Hepatocyte (in vitro differentiated cells): ENCODE measurements at places on chromosomes 5 and 9. TPM values are rescaled to one million over a fixed set of nuclear protein-coding genes. Genes with fewer than 3 reads are reported as not detected.

DNA sequence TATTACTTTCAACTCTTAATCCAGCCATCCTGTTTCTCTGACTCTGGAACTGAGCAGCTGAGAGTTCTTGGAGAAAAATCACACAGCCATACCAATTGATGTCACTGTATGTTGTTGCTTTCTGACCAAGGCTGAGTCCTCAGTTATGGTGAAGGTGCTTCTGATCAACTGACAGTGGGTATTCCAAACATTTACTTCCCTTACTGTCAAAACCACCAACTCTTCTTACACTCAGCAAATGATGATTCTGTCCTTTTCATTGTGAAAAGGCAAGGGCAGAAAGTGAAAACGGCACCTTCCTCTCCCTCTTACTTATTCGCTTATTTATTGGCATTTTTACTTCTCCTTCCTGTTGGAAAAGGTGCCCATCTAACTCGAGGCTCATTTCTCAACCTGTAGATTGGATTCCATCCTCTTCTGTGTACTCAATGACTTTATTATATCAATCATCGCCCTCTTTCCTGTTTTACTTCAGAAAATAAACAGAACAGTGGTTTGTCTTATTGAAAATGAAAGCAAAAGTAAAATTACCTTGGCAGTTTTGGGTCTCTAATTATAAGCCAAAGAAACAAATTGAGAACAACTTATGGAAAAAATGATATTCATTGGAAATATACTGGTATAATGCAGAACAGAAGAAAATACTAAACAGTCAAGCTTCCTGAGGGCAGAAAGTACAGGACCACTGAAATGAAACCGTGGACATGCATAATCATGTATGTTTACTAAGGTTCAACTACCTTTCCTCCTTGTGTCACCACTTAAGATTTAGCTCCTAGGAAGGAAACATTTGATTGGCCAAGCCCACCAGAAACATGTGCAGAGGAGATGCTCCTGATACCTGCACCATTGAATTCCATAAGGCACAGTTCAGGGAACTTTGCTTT lies 104.5 kb upstream of the CHD1 start:
- H3K27ac ChIP-seq: no peak overlapping the region
- H3K4me1 ChIP-seq: no peaks in the 10 kb centered on the region
- no peaks in the 10 kb centered on the region for H3K27me3 ChIP-seq
- no peaks in the 10 kb centered on the region for H3K36me3 ChIP-seq
- DNase-seq: no peak

- no peaks in the 10 kb centered on the region for H3K27me3 ChIP-seq
- H3K4me3 ChIP-seq: no peak overlapping the region
- H3K4me1 ChIP-seq: peaks cover 8% of the 10 kb centered on the region
- no peak for DNase-seq
Observed at GRCh38 chr5:136200130-136200529, 7.2 kb upstream of the SMIM32 start.

- H3K4me1 ChIP-seq: no peaks in the 10 kb centered on the region
- H3K36me3 ChIP-seq: no peaks in the 10 kb centered on the region
- DNase-seq: no peak
- H3K27me3 ChIP-seq: no peaks in the 10 kb centered on the region
Observed at GRCh38 chr9:25703701-25704357, 25.6 kb upstream of the TUSC1 start.

DNA sequence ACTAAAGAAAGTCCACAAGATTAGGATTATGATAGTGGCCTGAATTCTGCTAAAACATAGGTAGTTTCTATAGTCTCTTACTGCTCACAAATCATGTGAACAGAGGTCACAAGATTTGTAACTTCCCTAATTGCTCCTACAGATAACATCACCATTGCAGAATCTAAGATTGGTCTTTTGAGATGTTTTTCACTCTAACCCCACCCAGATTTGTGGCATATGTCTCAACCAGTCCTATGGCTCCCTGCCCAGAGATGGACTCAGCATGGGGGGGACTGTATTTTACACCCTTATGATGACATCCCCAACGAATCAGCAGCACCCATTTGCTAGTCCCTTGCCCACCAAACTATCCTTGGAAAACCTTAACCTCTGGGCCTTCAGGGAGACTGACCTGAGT lies 1046.2 kb downstream of the CDH12 start:
- no peak for DNase-seq
- no peaks in the 10 kb centered on the region for H3K27me3 ChIP-seq
- no peaks in the 10 kb centered on the region for H3K36me3 ChIP-seq
- H3K4me3 ChIP-seq: no peak overlapping the region
- no peaks in the 10 kb centered on the region for H3K4me1 ChIP-seq
- H3K27ac ChIP-seq: no peak overlapping the region

- no peaks in the 10 kb centered on the region for H3K27me3 ChIP-seq
- peak overlapping the region; percentile 60 for H3K27ac ChIP-seq
- H3K4me3 ChIP-seq: no peak overlapping the region
- peaks cover 12% of the 10 kb centered on the region for H3K4me1 ChIP-seq
- no peaks in the 10 kb centered on the region for H3K36me3 ChIP-seq
- DNase-seq: peak; percentile 49
Observed at GRCh38 chr5:125277494-125278154, 531.2 kb upstream of the ZNF608 start.

DNA sequence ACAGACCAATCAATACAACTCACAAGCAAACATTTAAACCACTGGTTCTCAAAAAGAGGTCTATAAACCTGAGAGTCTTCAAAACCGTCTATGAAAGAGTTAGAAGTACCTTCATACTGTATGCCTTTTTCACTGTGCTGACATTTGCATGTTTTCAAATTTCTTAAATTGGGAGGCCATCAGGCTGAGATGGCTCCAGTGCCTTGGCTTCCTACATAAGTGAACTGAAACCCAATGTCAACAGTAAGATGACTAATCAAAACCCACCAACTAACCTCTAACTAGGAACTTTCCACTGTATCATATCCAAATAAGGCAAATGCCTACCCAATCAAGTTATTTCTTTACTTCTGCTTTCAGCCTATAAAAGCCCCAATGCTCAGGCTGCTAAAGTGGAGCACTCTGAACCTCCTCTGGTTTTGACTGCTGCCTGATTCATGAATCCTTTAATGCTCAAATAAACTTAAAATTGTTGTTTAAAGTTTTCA lies 35.1 kb downstream of the FAM13B start:
- no peaks in the 10 kb centered on the region for H3K4me1 ChIP-seq
- no peaks in the 10 kb centered on the region for H3K27me3 ChIP-seq
- no peaks in the 10 kb centered on the region for H3K36me3 ChIP-seq
- no peak overlapping the region for H3K4me3 ChIP-seq

GRCh38 chr5:169531631-169532030 lies 51.9 kb upstream of the SPDL1 start:
- H3K27ac ChIP-seq: no peak overlapping the region
- no peak for DNase-seq
- no peaks in the 10 kb centered on the region for H3K27me3 ChIP-seq
- no peak overlapping the region for H3K4me3 ChIP-seq

DNA sequence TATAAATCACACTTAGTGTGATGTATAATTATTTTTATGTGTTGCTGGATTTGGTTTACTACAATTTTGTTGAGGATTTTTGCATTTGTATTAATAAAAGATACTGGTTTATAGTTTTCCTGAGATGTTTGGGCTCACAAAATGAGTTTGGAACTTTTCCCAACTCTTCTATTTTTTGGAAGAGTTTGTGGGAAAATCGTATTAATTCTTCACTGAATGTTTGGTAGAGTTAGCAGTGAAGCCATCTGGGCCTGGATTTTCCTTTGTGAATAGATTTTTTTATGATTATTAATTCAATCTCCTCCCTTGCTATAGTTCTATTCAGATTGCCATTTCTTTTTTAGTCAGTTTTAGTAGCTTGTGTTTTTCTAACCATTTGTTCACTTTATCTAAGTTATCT lies 201.7 kb upstream of the NFIL3 start:
- H3K27ac ChIP-seq: no peak overlapping the region
- no peak overlapping the region for H3K4me3 ChIP-seq
- peaks cover 3% of the 10 kb centered on the region for H3K4me1 ChIP-seq
- H3K36me3 ChIP-seq: no peaks in the 10 kb centered on the region

DNA sequence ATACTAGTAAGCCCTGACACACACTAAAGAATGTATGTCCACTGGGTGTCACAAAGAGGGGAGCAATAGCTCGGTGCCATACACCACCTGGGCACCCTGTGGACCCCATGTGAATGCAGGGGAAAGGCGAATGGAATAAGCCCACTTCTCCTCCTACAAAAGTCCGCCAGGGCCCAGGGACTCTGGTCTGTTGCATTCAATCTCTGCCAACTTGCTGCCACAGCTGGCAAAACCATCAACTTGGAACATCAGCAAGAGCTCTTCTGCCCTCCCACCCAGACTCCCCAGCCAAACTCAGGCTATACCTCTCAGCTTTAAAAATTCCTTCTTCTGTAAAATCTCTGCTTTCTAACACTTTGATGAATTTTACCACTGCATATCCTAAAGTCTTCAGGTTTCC lies 54.5 kb downstream of the PFDN1 start:
- no peak for DNase-seq
- no peak overlapping the region for H3K27ac ChIP-seq
- H3K4me3 ChIP-seq: no peak overlapping the region
- H3K36me3 ChIP-seq: no peaks in the 10 kb centered on the region
- no peaks in the 10 kb centered on the region for H3K27me3 ChIP-seq
- peaks cover 4% of the 10 kb centered on the region for H3K4me1 ChIP-seq

- H3K4me1 ChIP-seq: peaks cover 22% of the 10 kb centered on the region
- H3K27me3 ChIP-seq: peaks cover 82% of the 10 kb centered on the region
- H3K4me3 ChIP-seq: no peak overlapping the region
- H3K36me3 ChIP-seq: no peaks in the 10 kb centered on the region
- DNase-seq: peak; percentile 46
- no peak overlapping the region for H3K27ac ChIP-seq
Observed at GRCh38 chr9:137167747-137168572, 1.9 kb downstream of the LRRC26 start.

DNA sequence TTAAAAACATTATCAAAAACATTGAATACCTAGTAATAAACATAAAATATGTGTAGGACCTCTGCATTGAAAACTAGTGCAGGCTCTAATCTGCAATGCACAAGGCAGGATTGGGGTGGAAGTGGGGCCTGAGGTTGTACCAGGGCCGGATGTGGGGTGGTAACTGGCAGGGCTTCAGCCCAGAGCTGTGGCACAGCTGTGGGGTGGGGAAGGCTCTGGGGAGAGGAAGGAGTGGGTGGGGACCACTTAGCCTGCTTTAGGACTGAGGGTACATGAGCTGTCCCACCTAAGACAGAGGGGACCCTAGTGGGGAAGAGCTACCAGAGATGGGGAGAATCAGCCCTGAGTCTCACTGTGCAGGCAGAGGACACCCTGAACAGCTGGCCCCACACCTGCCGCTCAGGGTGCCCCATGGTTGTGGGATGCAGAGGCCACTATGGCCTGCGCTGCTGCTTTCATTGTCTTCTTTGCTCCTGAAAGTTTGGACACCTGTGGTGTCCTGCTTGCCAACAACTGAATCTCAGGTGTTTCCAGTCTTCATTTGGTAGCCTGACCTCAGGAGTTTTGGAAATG lies 311.4 kb downstream of the TLE4 start:
- DNase-seq: no peak
- no peaks in the 10 kb centered on the region for H3K36me3 ChIP-seq
- H3K4me1 ChIP-seq: no peaks in the 10 kb centered on the region
- H3K27ac ChIP-seq: no peak overlapping the region
- peaks cover 7% of the 10 kb centered on the region for H3K27me3 ChIP-seq

- H3K4me1 ChIP-seq: no peaks in the 10 kb centered on the region
- no peaks in the 10 kb centered on the region for H3K27me3 ChIP-seq
- H3K4me3 ChIP-seq: no peak overlapping the region
- no peak overlapping the region for H3K27ac ChIP-seq
- DNase-seq: no peak
Observed at GRCh38 chr5:115231598-115231997, 31.1 kb downstream of the PGGT1B start.

- no peaks in the 10 kb centered on the region for H3K36me3 ChIP-seq
- no peaks in the 10 kb centered on the region for H3K27me3 ChIP-seq
- no peak for DNase-seq
- H3K4me1 ChIP-seq: peaks cover under 1% of the 10 kb centered on the region
Observed at GRCh38 chr5:5499442-5499841, 77.0 kb downstream of the ICE1 start.

BTNL8 gene
- 19.1 and 22.0 TPM in 2 replicates for total RNA-seq

C7 gene
- 10.3 and 43.5 TPM in 2 replicates for total RNA-seq

FOXB2 gene
- total RNA-seq: not detected in 2 replicates

PLAC8L1 gene
- 1.5 TPM in 1 of 2 replicates, not detected in the other for total RNA-seq

SLCO6A1 gene
- 0.52 and 1.2 TPM in 2 replicates for total RNA-seq
